H1 (cell line): ENCODE measurements at places on chromosomes 3 and 15.
A peak's percentile ranks its signal among the peaks of the same experiment; 100 is the strongest.

- no peak for DNase-seq
These were observed 591.4 kb downstream of the NLGN1 start for GRCh38 chr3:173988909-173989308.

DNA sequence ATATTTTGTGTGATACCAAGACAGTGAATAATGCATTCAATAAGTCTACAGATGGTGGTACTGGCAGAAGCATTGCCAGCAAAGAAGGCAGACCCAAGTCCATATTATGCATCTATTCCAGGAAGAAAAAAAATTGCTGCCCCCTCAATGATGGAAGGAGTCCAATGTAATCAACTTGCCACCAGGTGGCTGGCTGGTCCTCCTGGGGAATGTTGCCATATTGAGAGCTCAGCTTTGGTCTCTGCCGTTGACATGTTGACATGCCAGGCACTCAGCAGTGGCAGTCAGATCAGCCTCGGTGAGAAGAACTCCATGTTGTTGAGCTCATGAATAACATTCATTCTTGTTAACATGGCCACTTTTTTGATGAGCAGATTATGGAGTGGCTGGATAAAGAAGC is 298.5 kb downstream of the IGSF11 start:
- no peak for DNase-seq

DNA sequence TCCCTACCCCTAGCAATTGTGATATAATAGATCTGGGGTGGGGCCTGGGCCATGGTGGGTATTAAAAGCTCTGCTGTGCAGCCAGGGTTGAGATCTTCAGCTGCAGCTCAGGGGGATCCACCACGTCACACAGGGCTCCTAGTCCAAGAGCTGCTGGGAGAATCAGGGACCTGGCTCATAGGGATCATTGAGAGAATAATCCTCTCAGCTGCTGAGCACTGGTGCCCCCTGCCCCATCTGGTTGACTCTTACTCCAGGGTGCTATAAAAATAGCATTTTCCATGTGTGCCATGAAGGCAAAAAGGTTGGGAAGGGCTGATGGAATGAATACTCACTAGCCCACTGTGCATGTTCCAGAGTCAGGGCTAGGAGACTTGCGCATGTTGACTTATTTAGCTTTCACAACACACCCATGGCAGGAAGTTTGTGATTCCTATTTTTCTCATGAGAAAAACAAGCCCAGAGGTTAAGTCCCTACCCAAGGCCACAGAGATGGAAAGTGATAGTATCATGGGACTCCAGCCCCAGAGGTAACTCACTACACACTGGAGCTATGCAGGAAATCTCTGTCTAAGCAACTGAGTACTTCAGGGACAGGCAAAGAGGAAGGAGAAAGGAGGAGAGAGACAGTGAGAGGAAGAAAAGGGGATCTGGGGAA is 94.6 kb upstream of the HERC1 start:
- no peak for DNase-seq

- DNase-seq, result no peak
These were observed 55.2 kb upstream of the KLHL25 start for GRCh38 chr15:85849946-85850345.

DNA sequence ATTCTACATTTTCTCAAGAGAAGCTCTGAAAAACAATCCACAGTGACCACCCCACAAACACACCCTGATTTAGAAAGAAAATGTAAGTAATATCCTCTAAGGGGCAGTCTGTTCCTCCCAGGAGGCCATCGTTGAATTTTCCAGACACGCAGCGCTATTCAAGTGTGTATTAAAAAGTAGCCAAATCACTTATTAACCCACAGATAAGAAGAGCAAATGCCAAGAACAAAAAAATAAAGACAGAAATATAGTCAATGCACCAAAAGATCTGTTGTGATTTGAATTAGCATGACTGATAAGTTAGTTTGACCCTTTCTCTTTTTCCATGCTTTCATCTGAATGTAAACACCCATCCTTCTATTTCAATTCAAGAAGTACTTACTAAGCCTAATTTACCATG is 622.8 kb upstream of the ZNF385D start:
- no peak for DNase-seq

DNA sequence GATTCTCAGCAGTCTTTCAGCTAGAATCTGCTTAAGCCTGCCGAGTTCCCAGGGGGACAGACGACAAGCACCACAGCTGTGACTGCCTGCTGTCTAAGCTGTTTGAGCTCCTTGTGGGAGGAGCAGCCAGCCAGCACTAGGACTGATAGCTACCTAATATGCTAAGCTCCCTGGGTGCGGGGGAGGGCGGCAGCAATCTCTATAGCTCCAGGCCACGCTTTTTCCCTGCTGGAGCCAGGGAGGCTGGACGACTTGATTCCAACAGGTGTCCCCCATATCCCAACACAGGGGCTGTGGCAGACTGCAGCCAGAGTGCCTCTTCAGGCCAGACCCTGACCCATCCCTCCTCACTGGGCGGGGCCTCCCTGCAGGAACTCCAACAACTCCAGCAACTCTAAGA is 134.1 kb upstream of the ARPP21 start:
- DNase-seq, result peak; percentile 60

GRCh38 chr15:38557921-38558320 is 6.7 kb downstream of the RASGRP1 start:
- no peak for DNase-seq

- DNase-seq, result no peak
These were observed 29.3 kb downstream of the RFT1 start for GRCh38 chr3:53100818-53101466.

DNA sequence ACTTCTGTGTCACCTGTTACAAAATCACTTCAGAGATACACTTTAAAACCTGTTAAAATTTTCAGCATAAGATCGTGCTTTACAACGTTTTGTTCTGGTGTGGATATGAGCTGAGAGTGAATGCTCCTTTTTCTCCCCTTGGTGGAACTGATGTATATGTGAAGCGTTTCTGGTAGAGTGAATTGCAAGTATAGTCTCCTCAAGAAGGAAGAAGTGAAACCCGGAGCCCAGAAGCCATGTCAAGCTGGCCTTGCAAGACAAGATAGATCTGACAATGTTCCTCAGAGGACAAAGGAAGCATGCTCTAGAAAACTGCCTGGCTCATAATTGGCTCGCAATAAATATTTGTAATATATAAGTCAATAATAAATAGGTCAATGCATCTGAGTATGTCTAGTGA is 23.6 kb downstream of the SERPINI2 start:
- no peak for DNase-seq
